Activated naive CD8-positive, alpha-beta T cell treated with anti-CD3 and anti-CD28 coated beads, Interleukin-2, amount 10 ng/mL, durations not matched to agents 7 days and 5 days (primary cell): ENCODE measurements at places on chromosomes 2 and 18. TPM values are rescaled to one million over a fixed set of nuclear protein-coding genes. Genes with fewer than 3 reads are reported as not detected.
A peak's percentile ranks its signal among the peaks of the same experiment; 100 is the strongest.

The PPM1G gene
- total RNA-seq = 91.3 TPM

The G6PC2 gene
- total RNA-seq = not detected

DNA sequence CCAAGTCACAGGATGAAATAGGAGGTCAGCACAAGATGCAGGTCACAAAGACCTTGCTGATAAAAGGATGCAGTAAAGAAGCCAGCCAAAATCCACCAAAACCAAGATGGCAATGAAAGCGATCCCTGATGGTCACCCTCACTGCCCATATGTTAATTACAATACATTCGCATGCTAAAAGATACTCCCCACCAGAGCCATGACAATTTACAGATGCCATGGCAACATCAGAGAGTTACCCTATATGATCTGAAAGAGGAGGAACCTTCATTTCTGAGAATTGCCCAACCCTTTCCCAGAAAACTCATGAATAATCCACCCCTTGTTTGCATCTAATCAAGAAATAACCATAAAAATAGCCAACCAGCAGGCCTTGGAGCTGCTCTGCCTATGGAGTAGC, 709.8 kb downstream of the METTL4 start:
- H3K27ac ChIP-seq = no peak overlapping the region
- H3K4me3 ChIP-seq = no peak overlapping the region
- no peaks in the 10 kb centered on the region for H3K36me3 ChIP-seq
- no peak for DNase-seq
- no peaks in the 10 kb centered on the region for H3K4me1 ChIP-seq

GRCh38 chr18:78031589-78031988, 781.9 kb downstream of the GALR1 start:
- no peaks in the 10 kb centered on the region for H3K27me3 ChIP-seq
- no peaks in the 10 kb centered on the region for H3K4me1 ChIP-seq
- no peak for DNase-seq
- no peak overlapping the region for H3K27ac ChIP-seq
- H3K36me3 ChIP-seq = no peaks in the 10 kb centered on the region
- H3K4me3 ChIP-seq = no peak overlapping the region

GRCh38 chr2:237218756-237219155, 133.1 kb downstream of the COPS8 start:
- H3K36me3 ChIP-seq = no peaks in the 10 kb centered on the region
- no peak overlapping the region for H3K4me3 ChIP-seq
- H3K4me1 ChIP-seq = no peaks in the 10 kb centered on the region
- peaks cover 14% of the 10 kb centered on the region for H3K27me3 ChIP-seq
- DNase-seq = no peak

GRCh38 chr2:68737711-68738110, 3.1 kb downstream of the ARHGAP25 start:
- no peak overlapping the region for H3K4me3 ChIP-seq
- peak overlapping the region; percentile 88 for H3K27ac ChIP-seq
- peaks cover 9% of the 10 kb centered on the region for H3K36me3 ChIP-seq

- no peaks in the 10 kb centered on the region for H3K27me3 ChIP-seq
- no peak for DNase-seq
- peak overlapping the region; percentile 98 for H3K4me3 ChIP-seq
- H3K27ac ChIP-seq = peak overlapping the region; percentile 100
Observed at GRCh38 chr2:159712929-159713420, 669 bp downstream of the MARCHF7 start.

- no peaks in the 10 kb centered on the region for H3K4me1 ChIP-seq
- no peaks in the 10 kb centered on the region for H3K36me3 ChIP-seq
- H3K27me3 ChIP-seq = peaks cover under 1% of the 10 kb centered on the region
- H3K4me3 ChIP-seq = no peak overlapping the region
- no peak for DNase-seq
Observed at GRCh38 chr2:202133200-202133908, 60.3 kb downstream of the KIAA2012 start.

GRCh38 chr18:49693717-49694005, 119.7 kb downstream of the ACAA2 start:
- H3K4me3 ChIP-seq = no peak overlapping the region
- peaks cover 2% of the 10 kb centered on the region for H3K4me1 ChIP-seq
- peaks cover 5% of the 10 kb centered on the region for H3K27me3 ChIP-seq
- DNase-seq = no peak

- H3K27me3 ChIP-seq = no peaks in the 10 kb centered on the region
- DNase-seq = no peak
- H3K4me1 ChIP-seq = peaks cover 9% of the 10 kb centered on the region
- no peak overlapping the region for H3K4me3 ChIP-seq
Observed at GRCh38 chr2:147365622-147366021, 479.2 kb upstream of the ACVR2A start.

DNA sequence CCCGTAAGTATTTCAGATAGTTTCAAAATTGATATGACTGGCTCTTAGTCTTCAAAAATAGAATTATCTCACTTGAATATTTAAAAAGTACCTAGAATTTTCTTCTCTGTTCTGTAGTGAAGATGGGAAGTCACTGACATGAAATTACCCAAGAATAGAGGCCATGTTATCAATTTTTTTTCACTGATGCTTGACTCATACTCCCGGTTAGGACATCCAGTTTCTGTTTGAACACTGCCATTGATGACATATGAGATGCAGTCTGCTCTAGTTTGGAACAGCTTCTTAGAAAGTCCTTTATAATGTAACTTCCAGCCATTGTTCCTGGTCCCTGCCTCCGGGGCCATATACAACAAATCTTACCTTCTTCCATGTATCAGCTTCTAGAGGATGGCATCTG, 26.0 kb downstream of the MAP3K20 start:
- no peak for DNase-seq
- H3K27me3 ChIP-seq = no peaks in the 10 kb centered on the region
- H3K36me3 ChIP-seq = peaks cover 20% of the 10 kb centered on the region
- no peaks in the 10 kb centered on the region for H3K4me1 ChIP-seq

DNA sequence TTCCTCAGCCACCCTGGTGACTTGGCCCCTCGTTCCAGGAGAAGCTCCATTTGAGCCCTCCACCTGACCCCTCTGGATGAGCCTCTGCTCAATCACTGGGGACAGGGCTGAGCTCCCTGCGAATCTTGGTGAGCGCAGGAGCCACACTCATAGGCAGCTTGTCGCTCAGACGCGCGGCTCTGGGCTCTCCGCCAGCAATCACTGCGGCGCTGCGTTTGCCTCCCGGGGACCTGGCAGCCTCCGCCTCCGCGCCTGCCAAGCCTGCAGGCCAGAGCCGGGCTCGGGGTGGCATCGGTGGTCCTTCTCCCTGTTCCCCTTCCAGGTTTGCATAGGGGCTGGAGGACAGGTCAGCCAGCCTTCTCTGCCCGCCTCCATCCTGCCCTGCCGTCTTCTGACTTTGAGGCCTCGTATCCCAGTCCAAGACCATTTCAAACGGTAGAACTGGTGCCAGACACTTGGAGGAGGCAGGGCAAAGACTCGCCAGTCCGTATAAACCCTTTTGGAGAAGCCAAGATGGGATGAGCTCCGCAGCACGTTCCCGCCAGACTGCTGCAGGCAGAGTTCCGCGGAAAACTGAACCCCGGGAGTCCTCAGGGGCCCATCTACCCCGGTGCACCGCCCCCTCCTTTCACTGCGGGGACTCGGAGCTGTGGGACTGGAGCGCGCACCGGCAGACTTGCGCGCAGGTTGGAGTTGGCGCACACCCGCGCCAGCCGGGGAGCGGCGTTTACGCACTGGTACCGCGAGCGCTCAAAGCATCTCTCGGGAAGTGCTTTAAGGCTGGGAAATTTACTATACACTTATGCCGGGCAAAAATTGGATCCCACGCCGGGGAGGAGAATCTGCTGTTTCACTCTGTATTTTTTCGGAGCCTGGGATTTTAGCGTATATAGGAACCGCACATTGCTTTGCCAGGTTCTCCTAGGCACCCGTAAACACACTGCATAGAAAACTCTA, 1.1 kb upstream of the TACR1 start:
- H3K27ac ChIP-seq = no peak overlapping the region
- DNase-seq = peak; percentile 30
- H3K4me1 ChIP-seq = peaks cover 2% of the 10 kb centered on the region
- H3K36me3 ChIP-seq = no peaks in the 10 kb centered on the region
- H3K4me3 ChIP-seq = peak overlapping the region; percentile 19
